ENCODE measurements at places on chromosomes 13 and 19.

DNA sequence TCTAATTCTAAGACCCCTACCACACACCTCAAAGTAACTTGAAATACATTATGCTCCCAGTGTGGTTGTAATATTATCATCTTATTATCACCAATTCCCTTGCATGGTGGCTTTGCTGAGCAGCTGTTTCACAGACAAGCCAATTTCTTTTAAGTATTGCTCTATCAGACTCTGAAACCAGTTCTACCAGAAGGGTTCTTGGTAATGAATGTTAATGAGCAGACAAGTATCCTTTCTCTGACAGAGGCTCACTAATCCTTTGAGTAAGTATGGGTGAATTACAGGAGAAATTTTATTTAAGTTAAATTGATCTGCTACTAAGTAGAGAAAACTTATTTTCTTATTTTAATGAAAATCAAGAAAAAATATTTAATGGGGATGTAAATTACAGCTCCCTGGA lies 326.0 kb downstream of the GPC6 start:
- no peak for DNase-seq

- no peak for DNase-seq
Measured at GRCh38 chr19:16021796-16022195, 54.5 kb upstream of the TPM4 start.

DNA sequence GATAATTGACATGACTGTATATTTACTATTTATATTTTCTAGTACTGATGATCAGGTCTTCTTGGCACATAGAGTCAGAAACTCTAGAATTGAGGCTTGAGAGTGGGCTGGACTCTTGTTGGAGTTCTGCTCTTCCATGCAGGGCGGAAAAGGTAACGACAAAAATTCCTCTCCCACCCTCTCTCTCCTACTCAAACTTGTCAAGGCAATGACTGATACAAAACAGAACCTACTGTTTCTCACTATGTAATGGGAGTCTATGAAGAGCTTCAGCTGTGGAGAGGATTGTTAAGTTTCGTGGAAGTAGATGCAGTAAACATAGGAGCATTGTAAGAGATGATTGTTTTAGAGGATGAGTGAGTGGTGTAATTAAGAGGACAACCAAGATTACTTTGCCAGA lies 8.8 kb downstream of the EDNRB start:
- no peak for DNase-seq

DNA sequence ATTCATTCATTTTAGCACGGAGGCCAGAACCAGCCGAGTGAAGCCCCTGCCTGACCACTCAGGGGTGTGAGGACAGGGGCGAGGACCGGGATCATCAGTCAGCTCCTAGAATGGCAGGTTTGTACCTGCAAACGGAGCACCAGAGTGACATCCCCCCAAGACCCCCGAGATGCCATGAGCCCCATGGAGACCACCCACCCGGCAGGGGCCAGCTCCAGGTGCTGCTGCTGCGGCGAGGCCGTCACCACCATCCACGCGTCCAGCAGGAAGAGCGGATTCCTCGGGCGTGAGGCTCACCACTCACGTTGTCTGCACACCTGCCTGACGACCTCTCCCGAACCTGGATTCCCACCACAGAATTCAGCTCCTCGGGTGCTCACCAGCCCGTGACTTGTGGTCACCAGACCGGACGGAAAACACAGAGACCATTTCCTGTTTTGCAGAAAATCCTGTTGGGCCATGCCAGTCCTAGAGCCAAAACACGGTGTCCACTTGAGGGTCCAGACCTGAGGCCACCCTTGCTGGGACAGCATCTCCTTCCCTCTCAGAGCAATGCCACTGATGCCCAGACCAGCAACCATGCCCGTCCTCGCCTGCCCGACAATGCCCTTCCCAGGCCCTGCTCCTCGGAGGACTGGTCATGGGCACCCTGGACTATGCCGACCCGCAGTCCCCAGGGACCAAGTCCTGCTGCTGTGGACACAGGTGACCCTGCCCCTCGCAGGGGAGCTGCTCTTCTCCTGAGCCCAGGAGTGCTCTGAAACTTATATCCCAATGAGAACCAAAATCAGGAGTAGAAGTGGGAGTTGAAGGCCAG lies 74.2 kb downstream of the RASA3 start:
- DNase-seq: no peak

GRCh38 chr13:98490866-98491265 lies 86.0 kb downstream of the STK24 start:
- DNase-seq: no peak

- peak; percentile 53 for DNase-seq
Measured at GRCh38 chr19:49761625-49762311, 1.3 kb downstream of the TSKS start.

- DNase-seq: no peak
Measured at GRCh38 chr19:34288381-34288780, 34.0 kb downstream of the GARRE1 start.

DNA sequence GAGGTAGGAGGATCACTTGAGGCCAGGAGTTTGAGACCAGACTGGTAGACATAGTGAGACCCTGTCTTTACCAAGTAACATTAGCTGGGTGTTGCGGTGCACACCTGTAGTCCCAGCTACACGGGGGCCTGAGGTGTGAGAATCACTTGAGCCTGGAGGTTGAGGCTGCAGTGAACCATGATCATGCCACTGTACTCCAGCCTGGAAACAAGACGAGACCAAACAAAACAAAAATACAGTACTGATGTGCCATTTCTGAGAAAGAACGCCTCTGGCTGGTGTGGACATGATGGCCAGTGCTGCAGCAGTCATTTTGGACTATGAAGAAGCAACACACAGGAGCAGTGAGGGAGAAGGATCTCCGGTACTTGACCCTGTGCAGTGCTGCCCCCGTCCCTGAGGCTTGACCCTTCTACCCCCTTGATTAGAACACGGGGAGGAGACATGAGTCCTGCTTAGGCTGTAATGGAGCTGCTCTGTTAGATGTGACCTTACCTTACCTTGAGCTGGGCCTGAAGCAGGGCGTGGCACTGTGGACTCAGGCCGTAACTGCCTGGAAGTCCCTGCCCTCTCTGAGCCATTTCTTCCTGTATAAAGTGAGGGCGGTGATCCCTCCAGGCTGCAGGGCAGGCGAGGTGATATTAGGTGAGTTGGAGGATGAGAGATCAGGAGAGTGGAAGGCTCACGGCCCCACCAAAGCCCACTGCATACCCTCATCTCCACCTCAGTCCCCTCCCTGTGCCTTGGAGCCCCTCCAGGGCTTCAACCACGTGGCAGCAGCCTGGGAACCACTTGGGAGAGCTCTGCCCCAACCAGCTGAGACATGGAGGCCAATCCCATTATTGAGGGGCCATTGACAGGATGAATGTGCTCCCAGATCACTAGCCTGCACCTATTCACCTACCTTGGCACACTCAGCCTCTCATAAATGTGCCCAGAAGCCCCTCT lies 5.9 kb downstream of the RPL18A start:
- DNase-seq: no peak

DNA sequence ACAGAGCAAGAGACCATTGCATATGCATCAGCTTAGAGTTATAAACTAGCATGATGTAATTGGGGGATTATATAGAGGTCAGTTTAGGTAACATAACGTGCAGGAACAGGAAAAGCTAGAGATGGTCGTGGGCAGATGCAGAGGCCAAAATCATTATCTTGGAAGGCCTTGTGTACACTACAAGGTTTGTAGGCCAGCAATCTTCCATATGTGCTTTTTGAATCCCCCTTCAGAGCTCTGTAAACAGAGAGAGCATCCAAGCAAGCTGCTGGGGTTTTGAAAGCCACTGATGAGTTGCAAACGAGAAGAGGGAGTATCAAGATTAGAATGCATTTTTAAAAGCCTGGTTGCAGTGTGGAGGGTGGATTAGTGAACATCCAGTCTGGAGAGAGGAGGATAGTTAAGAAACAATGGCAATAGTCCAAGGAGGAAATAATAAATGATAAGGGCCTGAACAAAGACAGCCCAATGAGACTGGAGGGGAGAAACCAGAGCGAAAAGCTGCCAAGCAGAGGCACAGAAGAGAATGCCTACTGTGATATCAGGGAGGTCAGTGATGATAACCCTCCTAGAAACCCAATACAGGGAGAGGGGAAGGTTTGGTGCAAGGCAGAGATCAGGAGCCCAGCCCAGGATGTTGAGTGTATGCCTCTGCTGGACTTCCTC lies 109.6 kb downstream of the ZAR1L start:
- no peak for DNase-seq

Measured in fibroblast of skin of scalp (primary cell).